ENCODE measurements at places on chromosomes 4 and X.

DNA sequence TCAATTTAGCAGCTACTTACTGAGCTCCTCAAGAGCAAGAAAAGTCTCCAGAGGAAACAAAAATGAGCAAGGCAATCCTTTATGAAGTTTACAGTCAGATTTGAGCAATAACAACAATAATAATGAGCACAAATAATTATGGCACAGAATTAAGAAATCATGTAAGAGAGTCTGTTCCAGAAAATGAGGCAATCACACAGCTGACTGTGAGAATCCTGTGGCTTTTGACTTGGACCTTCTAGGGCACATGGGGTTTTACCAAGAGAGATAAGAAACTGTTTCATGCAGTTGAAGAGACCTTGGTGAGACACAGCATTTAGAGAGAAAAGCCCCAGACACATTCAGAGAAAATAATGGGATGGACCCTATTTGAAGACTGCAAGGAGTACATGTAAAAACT is 362.6 kb upstream of the MAGEB2 start:
- DNase-seq = no peak

- DNase-seq = no peak
These were observed 166.1 kb upstream of the KLF8 start for GRCh38 chrX:56066016-56066415.

DNA sequence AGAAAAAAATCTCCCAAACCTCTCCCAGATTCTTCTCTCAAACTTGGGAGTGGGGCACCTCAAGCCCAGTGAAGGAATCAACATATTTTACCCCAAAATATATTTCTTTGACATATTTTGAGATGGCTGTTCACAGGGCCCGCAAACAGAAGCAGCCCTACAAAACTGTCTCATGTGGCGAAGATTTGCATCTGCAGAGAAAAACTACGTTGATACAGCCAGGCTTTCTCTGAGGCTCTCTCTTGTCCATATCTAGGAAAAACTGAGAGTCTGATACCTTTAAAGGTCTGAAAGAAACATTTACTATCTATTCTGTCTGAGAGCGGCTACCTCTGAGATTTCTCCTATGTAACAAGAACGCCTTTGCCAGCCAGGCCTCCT is 23.3 kb upstream of the TMSB4X start:
- DNase-seq = no peak

DNA sequence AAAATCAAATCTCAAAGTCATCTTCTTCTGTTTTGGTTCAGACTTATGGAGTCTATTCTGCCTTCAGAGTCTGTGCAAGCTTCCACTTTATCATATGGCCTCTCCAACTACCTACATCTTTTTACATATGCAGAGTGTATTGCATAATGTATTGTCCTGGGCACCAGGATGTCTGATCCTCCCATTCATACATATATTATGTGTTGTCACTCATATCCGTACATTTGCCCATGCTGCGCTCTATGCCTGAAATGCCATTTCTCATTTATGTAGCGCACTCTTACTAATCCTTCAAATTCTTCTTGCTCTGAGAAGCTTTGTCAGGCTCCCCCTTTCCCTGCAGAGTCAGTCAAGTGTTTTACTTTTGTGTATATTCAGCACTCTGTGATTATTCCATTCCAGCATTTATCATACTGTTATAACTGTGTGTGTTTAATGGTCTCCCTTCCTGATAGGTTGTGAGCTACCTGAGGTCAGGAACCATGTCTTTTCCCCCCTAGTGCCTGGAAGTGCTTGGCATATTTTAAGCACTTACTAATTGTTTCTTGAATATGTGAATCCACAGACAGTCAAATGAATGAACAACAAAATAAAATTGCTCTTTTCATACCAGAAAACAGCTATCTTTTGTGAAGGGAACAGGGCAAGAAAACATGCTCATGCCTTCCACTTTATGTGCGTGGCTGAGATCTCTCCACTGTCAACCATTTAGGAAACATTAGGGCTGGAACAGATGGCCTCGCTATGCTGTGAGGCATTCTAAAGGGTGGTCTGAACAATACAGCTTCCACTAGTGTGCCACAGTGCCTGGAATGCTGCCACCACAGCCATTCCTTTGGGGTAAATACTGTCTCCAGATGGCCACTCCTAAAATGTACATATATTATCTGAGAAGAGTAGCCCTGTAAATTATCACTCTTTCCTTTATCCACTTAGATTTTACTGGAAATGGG is 81.8 kb downstream of the GLUD2 start:
- no peak for DNase-seq
